SIG-M5 (cell line): ENCODE measurements at places on chromosomes 3 and 15.

DNA sequence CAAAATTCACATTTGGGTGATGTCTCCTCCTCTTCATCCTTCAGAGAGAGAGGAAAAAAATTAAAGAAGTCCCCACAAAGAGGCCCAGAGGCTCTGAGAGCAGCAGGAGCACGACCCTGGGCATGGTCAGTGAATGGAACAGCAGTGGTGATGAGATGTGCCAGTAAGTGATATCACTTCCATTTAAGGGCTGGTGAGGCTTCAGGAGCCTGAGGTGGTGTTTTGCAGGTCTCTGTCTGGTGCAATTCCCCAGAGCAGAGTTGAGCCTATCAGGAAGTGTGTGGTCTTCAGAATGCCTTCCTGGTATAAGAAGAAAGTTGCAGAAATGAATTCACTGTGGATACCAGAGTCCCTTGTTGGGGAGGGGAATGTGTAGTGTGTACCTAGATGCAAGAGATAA, 21.4 kb downstream of the ERICH6 start:
- DNase-seq, result no peak

DNA sequence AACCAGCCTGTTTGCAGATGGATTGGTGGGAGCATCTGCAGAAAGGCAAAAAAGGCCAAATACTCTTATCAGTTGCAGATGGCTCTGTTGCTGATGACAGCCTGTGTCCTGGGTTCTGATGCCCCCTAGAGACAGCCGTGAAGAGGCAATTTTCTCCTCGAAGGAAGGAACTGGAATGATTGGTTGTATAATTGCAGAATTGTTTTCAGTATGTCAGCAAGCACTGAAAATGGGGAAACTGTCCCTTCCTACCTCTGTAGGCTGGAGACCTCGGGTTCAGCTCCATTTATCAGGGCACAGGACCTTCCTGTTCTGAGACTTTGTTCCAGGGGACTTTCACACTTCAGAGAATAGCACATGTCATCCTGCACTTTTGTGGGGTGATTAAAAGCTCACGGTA, 103.0 kb downstream of the PGPEP1L start:
- DNase-seq, result no peak

- DNase-seq, result no peak
Measured at GRCh38 chr3:101466465-101467309, 46.3 kb downstream of the SENP7 start.

GRCh38 chr3:137835096-137835495, 71.0 kb downstream of the SOX14 start:
- no peak for DNase-seq

DNA sequence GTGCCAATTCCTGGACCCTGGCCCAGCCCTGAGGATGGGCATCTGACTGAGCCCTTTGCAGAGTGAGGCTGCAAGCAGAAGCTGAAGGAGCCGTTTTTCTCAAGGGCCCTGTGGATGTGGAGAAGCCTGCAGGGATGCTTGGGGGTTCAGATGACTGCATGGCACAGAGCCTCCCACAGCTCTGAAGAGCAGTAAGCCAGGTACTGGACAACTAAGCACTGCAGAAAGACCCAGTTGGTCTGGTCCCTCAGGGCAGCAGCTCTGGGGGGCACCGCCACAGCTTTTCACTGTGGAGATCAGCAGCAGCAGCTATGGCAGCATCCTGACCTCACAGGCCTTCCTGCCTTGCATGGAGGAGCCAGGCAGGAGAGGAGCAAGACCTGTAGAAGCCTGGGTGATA, 67.6 kb downstream of the CRYGS start:
- no peak for DNase-seq

GRCh38 chr3:183301937-183302580, 49.0 kb downstream of the B3GNT5 start:
- DNase-seq, result no peak

GRCh38 chr3:72018343-72018984, 233.5 kb upstream of the PROK2 start:
- DNase-seq, result no peak

GRCh38 chr15:77085297-77085696, 14.4 kb upstream of the TSPAN3 start:
- no peak for DNase-seq

DNA sequence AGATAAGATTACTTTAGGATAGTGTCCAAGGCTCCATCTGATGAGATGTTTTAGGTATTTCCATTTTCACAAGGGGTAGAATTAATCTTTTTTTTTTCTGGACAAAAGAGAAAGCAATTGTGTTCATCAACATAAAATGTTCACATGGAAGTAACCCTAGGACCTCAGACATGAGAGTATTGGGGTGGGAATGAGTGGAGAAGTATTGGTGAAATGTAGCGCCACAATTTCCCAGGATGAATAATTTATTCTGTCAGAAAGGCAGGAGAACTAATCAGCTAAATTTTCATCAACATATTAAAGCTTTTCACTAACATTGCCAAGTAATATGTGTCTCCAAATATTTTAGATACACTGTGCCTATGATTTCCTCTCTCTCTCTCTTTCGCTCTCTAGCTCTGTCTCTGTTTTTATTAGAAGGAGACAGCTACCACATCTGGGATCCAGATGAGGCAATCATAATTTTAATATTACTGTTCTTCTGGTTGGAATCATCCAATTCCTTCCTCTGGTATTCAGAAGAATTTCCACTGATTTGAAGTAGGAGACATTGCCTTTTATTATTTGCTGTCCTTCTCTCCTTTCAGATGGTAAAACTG, 21.6 kb upstream of the ZNF280D start:
- no peak for DNase-seq

- DNase-seq, result no peak
Measured at GRCh38 chr3:30475809-30476178, 130.6 kb upstream of the TGFBR2 start.

- no peak for DNase-seq
Measured at GRCh38 chr3:87426918-87427317, 150.5 kb upstream of the POU1F1 start.
